Stimulated activated CD4-positive, alpha-beta T cell treated with anti-CD3 and anti-CD28 coated beads, Interleukin-1b, Interleukin-23, amount 100 ng/mL, for 1 hour (primary cell): ENCODE measurements at places on chromosomes 5 and 9.

- DNase-seq: no peak
These were observed 80.6 kb downstream of the WNK2 start for GRCh38 chr9:93264338-93265125.

- DNase-seq: no peak
These were observed 152.9 kb downstream of the NIPBL start for GRCh38 chr5:37029436-37029835.

GRCh38 chr5:139150367-139150999 lies 47.7 kb downstream of the SIL1 start:
- no peak for DNase-seq

DNA sequence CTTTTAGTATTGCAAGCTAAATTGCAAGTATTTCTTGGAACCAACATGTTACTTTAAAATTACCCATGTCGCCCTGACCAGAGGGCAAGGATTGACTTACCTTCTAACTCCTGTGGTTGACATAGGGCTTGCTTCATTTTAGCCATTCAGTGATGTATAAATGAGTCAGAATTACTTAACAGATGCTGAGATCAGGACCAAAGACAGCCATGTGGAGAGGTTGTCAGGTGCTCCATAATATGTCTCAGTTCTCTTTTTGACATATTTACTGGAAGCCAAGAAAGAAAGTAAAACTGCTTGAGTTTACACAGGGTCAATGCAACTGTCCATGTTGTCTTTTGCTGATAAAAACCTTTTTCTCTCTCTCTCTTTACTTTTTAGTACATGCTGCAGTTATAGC lies 33.2 kb downstream of the F2RL2 start:
- no peak for DNase-seq

GRCh38 chr5:158967541-158967940 lies 132.2 kb downstream of the EBF1 start:
- no peak for DNase-seq

DNA sequence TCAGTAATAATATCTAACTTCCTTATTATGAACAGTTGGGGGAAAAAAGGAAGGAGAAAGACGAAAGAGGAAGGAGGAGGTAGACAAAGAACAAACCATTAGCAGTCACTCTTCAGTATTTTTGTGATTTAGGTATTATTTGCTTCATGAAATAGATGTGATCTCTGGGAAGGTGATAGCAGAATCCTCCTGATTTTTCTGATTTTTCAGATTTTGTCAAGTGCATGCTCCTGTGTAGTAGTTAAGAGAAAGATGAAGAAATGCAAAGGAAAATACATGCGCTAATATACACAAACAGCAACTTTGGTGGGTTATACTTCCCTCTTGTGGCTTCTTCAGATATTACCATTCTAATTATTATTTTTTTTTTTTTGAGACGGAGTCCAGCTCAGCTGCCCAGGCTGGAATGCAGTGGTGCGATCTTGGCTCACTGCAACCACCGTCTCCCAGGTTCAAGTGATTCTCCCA lies 31.6 kb downstream of the LMNB1 start:
- no peak for DNase-seq
